H7 (cell line): ENCODE measurements at places on chromosomes 16 and 17. TPM values are rescaled to one million over a fixed set of nuclear protein-coding genes. Genes with fewer than 3 reads are reported as not detected.
A peak's percentile ranks its signal among the peaks of the same experiment; 100 is the strongest.

- no peak for DNase-seq
Measured at GRCh38 chr17:80929449-80929848, 62.2 kb upstream of the CHMP6 start.

ALDH3A1 gene
- total RNA-seq = 0.24 and 0.26 TPM in 2 replicates

ABCA9 gene
- not detected in 2 replicates for total RNA-seq

GRCh38 chr17:36550491-36551417 is 6.0 kb downstream of the GGNBP2 start:
- DNase-seq = no peak

DNA sequence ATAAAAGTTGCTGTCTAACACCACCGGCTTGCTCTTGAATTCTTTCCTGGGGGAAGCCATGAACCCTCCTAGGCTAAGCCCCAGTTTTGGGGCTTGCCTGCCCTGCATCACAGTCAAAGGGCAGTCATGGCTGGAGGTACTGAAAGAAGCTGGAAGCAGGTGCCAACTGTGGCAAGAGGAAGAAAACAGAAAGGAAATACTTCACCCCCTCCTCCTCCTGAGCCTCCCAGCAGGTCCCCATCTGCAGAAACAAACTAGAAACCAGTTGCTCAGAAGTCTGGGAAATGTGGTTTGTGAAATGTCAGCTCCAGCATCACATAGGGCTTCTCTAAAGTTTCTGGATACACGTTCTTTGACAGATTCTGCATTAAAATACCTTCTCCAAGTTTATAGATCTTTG is 150.0 kb upstream of the PSMD7 start:
- no peak for DNase-seq

CMTM2 gene
- 0.48 TPM in 1 of 2 replicates, not detected in the other for total RNA-seq

DNA sequence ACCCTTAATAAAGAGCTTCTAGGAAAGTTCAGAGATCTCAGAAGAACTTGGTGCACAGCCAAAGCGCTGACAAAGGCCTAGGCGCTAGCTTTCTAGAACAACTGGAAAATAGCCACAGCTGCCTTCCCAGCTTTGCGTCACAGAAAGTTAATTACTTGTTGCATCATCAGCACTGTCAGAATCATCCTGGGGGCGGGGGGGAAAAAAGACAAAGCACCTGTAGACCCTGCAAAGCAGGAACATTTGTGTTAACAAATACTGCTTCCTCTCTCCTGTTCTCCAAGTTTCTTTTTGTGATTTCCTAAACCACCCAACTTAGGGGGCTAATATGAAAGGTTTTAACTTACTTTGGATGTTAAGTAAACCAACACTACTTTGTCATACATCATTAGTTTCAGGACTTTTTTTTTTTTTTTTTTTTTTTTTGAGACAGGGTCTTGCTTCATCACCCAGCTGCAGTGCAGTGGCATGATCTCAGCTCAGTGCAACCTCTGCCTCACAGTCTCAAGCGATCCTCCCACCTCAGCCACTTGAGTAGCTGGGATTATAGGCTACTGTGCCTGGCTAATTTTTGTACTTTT is 4.8 kb upstream of the AARSD1 start:
- DNase-seq = no peak

DNA sequence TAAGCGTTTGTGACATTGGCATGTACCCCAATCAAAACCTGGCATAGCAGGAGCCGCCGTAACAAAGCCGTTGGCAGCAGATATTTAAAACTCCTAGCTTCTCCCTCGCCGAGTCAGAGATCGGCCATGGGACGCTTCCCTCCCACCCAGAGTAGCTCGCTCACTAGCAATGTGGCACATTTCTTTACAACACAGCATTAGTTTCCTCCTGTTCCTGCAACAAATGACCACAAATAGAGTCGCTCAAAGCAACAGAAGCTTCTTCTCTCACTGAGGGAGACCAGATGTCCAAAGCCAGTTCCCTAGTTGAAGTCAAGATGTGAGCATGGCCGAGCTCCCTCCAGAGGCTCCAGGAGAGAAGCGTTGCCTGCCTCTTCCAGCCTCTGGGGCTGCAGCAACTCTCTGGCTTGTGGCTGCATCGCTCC is 106.7 kb downstream of the RBFOX3 start:
- no peak for DNase-seq

TRAF4 gene
- total RNA-seq = 159 and 216 TPM in 2 replicates

ZSCAN10 gene
- total RNA-seq = 217 and 238 TPM in 2 replicates

GRCh38 chr17:21039839-21040575 is 2.8 kb downstream of the USP22 start:
- DNase-seq = peak; percentile 65
